ENCODE measurements at places on chromosomes 2 and 18.

GRCh38 chr2:174595116-174595809, 2.3 kb downstream of the WIPF1 start:
- peaks cover 45% of the 10 kb centered on the region for H3K4me1 ChIP-seq
- H3K36me3 ChIP-seq = peaks cover 6% of the 10 kb centered on the region
- DNase-seq = no peak
- H3K27me3 ChIP-seq = no peaks in the 10 kb centered on the region
- peak overlapping the region; percentile 74 for H3K4me3 ChIP-seq

DNA sequence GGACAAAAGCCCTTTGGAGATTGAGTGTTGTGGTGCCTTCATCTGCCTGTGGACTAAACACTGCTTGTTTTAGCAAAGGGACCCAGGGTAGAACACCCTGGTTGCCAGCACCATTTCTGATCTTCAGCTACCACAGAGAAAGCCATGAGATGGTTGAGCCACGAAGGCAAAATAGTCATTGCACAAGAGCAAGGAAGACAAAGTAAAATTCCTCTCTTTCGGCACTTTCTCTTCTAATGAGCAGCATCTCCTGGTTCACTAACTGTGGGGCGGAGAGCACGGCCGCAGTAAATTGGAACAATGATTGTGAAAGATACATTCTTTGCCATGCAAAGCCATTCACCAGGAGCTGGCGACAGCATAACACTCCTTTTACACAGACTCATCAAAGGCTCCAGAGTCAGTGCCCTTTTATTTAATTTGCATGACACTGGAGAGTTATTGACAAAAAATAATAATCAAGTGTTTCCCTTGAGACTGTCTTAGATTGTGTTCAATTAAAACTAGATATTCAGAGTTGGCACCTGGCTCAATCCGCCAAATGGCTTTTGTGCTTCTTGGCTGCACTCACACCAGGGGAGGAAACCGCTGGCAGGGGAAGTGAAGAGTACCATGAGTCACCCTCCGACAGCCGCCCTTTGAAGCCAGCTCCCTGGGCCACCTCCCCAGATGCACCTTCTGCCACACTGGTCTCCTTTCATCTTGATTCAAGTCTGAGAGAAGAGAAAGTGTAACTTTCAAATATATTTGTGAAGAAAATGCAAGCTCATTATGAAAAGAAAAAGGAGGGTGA, 100.5 kb upstream of the MEIS1 start:
- no peak for DNase-seq
- H3K27me3 ChIP-seq = no peaks in the 10 kb centered on the region
- H3K4me1 ChIP-seq = no peaks in the 10 kb centered on the region
- no peaks in the 10 kb centered on the region for H3K36me3 ChIP-seq
- no peak overlapping the region for H3K27ac ChIP-seq

DNA sequence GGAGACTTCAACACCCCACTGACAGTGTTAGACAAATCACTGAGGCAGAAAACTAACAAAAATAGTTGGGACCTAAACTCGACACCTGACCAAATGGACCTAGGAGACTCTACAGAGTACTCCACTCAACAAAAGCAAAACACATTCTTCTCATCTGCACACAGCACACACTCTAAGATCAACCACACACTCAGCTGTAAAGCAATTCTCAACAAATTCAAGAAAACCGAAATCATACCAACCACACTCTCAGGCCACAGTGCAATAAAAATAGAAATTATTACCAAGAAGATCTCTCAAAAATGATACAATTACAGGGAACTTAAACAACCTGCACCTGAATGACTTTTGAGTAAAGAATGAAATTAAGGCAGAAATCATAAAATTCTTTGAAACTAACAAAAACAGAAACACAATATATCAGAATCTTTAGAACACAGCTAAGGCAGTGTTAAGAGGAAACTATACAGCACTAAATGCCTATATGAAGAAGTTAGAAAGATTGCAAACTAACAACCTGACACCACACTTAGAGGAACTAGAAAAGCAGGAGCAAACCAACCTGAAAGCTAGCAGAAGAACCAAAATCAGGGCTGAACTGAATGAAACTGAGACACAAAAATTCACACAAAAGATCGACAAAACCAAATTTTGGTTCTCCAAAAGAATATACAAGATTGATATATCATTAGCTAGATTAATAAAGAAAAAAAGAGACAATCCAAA, 46.3 kb downstream of the RTTN start:
- H3K4me3 ChIP-seq = no peak overlapping the region
- no peak for DNase-seq
- peaks cover 13% of the 10 kb centered on the region for H3K36me3 ChIP-seq
- no peaks in the 10 kb centered on the region for H3K27me3 ChIP-seq

DNA sequence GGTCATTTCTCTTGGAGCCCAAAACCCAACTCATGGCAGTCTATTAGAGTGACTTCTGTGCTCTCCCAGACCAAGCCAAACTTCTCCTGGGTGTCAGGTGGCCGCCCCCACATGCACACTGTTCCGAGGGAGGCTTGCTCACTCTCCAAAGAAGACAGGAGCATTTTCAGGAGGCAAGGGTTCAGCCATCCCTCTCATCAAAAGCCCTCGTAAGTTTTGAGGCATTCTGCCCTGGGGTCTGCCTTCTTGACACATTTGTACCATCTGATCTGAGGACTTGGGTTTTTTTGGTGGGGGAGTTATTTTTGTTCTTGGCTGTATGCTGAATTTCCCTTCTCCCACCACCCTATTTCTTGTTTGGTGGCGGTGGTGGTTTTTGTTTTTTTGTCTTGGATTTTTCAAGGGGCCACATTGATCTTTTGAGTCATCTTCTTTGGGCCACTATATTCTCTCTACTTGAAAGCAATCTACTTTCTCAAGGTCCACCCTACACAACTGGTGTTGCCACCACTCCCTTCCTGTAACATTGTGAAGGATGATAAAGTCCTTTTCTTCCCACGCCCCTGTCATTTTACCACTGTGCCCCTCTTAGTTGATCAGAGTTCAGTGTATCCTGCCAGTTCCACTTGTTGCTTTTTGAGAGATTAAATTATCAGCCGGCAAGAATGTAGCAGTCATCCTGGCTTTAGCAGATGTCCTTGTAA, 255.8 kb downstream of the CYP26B1 start:
- DNase-seq = no peak
- no peaks in the 10 kb centered on the region for H3K4me1 ChIP-seq

- no peak for DNase-seq
- H3K36me3 ChIP-seq = no peaks in the 10 kb centered on the region
- H3K4me3 ChIP-seq = no peak overlapping the region
- H3K27me3 ChIP-seq = no peaks in the 10 kb centered on the region
- no peak overlapping the region for H3K27ac ChIP-seq
- no peaks in the 10 kb centered on the region for H3K4me1 ChIP-seq
Observed at GRCh38 chr2:233223059-233223894, 28.2 kb upstream of the ATG16L1 start.

DNA sequence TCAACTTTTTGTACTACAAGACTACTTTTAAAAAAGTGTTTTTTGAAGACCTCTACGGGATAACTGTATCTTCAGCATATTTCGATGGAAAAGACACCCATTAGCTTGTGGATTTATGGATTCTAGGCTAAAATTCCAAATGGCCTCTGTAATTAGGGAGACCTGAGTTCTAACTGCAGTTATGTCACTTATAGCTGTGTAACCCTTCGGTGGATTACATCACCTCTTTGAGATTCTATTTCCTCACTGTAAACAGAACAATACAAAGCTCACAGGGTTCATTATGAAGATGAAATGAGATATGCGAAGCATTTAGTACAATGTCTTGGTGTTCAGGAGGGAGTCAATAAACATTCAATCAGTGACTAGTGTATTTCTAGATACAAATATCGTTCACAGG, 24.2 kb downstream of the LMAN2L start:
- H3K36me3 ChIP-seq = no peaks in the 10 kb centered on the region
- H3K4me1 ChIP-seq = no peaks in the 10 kb centered on the region
- H3K27me3 ChIP-seq = no peaks in the 10 kb centered on the region
- no peak overlapping the region for H3K27ac ChIP-seq

DNA sequence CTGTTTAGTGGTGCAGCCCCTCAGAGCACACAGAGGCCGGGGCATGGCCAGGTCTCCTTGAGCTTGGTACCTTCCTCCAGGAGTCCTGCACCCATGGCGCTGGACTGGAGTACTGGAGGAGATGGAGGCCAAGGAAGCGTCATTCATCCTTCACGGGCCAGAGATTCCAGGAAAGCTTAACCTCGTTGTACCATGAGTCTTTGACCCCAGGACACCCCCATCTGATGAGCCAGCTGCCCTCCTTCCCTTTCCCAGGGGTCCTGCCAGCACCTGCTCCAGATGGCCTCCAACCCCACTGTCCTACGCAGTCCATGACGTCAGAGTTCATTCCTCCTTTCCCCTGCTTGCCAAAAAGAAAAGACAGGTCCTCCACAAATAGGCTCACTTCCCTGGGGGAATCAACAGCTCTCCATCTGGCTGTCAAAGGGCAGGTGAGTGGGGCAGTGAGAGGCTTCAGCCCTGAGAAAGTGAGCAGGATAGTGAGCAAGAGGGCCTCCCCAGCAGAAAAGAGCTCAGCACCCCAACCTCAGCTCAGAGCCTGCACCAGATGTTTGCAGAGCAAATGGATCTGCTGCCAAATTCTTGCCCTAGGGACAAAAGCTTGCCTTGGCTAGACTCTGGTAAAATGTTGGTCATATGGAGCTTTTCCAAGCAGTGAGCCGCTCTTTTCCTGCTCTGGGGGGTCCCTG, 4.5 kb upstream of the NPPC start:
- no peak overlapping the region for H3K27ac ChIP-seq
- no peak for DNase-seq
- H3K4me1 ChIP-seq = no peaks in the 10 kb centered on the region

DNA sequence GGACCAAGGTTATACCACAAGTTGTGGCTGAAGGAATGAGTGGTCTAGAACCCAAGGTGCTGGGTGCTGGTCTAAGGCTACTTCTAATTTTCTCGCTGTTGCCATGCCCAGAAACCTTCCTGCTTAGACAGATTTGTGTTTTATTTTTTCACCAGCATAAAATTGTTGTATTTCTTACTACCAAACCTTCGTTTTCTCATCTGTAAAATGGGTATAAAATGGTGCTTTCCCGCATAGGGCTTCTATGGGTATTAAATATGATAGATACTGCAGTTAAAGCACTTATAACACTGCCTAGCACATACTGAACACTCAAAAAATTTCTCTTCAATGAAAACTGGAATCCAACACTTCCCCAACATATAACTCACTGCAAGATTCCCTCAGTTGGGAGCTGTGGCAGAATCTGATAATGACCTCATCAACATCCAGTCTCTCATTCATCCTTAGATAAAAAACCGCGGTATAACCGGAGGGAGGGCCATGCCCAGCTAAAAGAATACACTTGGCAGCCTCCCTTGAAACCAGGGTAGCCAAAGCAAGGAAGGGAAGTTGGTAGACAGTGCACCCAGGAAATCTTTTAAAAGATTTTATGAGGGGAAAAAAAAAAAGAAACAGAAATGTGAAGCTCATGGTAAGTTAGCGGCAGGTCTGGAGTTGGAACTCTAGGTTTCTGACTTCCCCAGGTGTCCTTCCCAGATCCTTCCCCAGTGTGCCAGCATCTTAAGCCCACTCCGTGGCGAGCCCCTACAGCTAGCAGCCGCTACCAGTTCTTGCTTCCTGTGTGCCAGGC, 1.2 kb downstream of the NEMP2 start:
- peak overlapping the region; percentile 96 for H3K27ac ChIP-seq
- H3K36me3 ChIP-seq = no peaks in the 10 kb centered on the region
- no peaks in the 10 kb centered on the region for H3K27me3 ChIP-seq
- no peak for DNase-seq

GRCh38 chr2:88117973-88118372, 9.9 kb downstream of the FABP1 start:
- no peaks in the 10 kb centered on the region for H3K27me3 ChIP-seq
- H3K4me1 ChIP-seq = no peaks in the 10 kb centered on the region
- no peak for DNase-seq
- H3K27ac ChIP-seq = no peak overlapping the region
- no peak overlapping the region for H3K4me3 ChIP-seq

GRCh38 chr2:144702051-144702450, 182.1 kb upstream of the ZEB2 start:
- H3K27me3 ChIP-seq = no peaks in the 10 kb centered on the region
- no peaks in the 10 kb centered on the region for H3K36me3 ChIP-seq
- H3K4me1 ChIP-seq = no peaks in the 10 kb centered on the region
- no peak overlapping the region for H3K27ac ChIP-seq

All from naive thymus-derived CD4-positive, alpha-beta T cell (primary cell).